ENCODE measurements at places on chromosomes 7 and 10. TPM values are rescaled to one million over a fixed set of nuclear protein-coding genes. Genes with fewer than 3 reads are reported as not detected.

GRCh38 chr10:44958196-44958897 is 1.3 kb upstream of the RASSF4 start:
- peak; percentile 63 for DNase-seq

- no peak for DNase-seq
These were observed 551.7 kb downstream of the HTR7 start for GRCh38 chr10:90306187-90306586.

DNA sequence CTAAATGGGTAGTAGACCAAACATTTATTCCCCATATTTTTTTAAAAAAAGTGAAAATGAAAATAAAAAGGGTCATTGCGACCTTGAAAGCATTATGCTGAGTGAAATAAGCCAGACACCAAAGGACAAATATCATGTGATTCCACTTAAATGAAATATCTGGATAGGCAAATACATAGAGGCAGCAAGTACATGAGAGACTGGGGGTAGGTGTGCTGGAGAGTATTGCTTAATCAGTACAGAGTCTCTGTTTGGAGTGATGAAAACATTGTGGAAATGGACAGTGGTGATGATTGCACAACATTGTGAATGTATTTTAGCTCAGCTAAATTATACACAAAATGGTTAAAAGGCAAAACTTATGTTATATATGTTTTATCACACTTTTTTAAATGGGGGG is 169.4 kb downstream of the AKR1D1 start:
- DNase-seq = peak; percentile 39

GRCh38 chr10:20474064-20474463 is 423.0 kb downstream of the NEBL start:
- no peak for DNase-seq

DNA sequence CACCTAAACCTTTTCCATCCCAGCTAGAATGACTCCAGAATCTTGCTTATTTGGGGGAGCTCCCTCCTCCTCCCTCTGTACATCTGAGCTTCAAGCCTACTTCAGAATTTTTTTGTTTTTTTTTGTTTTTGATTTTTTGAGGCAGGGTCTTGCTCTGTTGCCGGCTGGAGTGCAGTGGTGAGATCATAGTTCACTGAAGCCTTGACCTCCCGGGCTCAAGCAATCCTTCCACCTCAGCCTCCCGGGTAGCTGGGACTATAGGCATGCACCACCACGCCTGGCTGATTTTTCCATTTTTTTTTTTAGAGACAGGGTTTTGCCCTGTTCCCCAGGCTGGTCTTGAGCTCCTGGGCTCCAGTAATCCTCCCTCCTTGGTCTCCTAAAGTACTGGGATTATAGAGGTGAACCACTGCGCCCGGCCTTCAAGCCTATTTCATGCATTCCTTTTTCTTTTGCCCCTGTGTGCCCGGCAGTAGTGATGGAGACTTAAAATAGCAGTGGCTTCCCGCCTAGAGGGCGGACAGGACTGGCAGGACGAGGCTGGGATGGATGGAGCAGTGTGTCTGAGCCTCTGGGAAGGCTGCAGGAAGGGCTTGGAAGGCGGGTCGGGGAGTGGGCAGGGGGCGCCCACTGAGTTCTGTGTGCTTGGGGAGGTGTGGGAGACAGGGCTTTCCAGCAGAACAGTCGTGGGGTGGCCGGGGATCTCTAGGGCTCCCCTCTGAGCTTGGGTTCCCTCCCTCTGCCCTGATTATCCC is 8.8 kb downstream of the CUX1 start:
- no peak for DNase-seq

DNA sequence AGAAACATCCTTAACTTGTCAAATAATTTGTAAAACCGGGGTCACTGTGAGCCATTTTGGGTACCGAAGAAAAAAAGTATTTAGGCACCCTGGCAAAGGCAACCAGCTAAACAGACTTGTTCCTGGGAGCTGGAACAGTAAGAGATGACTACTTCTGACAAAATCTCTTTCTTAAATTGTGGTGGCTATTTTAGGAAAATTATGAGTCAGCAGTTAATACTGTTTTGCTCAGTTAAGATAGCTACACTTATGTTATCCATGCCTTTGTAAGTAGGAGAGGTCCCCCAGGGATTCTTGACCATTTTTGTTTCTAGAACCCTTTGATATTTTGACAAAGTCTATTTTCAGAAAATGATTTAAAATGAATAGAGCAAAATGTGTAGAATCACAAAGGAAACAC is 68.7 kb downstream of the TAX1BP1 start:
- no peak for DNase-seq

DNA sequence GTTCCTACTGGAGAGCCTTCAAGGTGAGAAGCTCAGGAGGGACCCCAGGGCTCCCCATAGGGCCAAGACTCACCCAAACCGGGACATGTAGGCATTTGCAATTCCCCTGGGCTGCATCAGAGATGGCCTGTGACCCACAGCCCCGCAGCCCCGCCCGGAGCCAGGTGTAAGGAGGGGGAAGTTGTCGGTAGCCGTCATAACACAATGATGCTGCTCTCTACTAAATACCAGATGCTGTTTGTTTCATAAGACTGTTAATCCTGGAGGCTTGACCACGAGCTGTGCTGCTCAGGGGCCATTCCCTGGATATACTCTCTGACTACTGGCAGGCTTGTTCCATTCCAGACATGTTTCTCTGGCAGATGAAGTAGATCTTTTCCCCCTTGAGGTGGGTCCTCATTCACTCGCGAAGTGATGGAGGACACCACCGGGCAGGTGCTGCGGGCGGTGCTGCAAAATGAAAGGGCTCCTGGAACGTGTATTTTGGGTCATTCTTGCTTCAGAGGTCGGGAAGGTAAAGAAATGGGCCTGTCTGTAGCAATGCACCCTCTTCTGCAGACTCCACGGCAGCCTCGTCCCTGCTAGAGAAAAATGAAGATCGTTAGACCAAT is 61.1 kb downstream of the MKI67 start:
- no peak for DNase-seq

INHBA gene
- total RNA-seq = 8.9 TPM

All from epithelial cell of proximal tubule (primary cell).